Karpas-422 (cell line): ENCODE measurements at places on chromosomes 12 and 14.

DNA sequence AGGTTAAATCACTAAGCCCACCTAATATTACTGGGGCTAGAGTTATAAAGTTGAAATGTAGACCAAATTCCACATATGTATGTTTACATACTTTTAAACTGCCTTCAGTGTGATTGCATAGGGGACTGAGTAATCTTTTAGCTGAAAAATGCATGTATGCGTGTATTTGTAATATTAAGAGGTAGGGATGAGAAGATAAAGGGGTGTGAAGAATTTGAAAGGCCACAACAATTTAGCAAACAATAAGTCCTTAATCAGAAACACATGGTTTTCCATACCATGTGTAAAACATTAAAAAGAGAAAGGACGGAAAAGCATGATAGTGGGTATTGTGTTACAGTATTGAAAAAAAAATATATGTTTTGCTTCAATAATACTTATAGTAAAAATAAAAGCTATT, 919.9 kb upstream of the FLRT2 start:
- no peak for DNase-seq

GRCh38 chr12:724194-724855, 28.1 kb upstream of the WNK1 start:
- DNase-seq = peak; percentile 69

DNA sequence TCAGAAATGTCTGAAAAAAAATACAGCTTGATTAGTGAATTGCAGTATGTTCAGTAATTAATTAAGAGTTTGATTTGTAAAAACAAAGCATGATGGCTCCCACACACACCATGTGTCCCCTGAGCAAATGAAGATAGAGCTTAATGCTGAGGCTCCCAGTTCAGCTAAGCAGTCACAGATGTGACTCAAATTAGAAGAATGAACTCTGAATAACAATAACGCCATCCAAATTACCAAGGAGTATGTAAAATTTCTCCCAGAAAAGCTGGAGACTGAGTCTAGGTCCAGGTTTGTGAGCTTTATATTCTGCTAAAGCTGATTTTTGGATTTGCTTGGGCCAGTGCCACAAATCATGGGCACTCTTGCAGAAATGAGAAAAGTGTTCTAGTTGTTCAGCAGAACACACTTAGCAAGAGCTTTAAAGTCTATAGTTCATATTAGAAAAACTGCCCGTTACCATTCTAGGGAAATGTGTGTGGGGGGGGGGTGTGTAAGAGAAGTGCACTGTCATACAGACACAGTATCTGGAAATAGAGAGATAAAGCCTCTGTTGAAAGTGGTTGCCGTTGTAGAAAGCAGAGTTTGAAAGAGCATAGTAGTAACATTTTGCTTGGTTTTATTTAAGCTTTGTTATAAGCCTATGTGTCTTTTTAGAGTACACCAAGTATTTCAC, 253.1 kb downstream of the BCAT1 start:
- DNase-seq = no peak

GRCh38 chr14:99768381-99768780, 24.8 kb upstream of the EML1 start:
- DNase-seq = no peak

DNA sequence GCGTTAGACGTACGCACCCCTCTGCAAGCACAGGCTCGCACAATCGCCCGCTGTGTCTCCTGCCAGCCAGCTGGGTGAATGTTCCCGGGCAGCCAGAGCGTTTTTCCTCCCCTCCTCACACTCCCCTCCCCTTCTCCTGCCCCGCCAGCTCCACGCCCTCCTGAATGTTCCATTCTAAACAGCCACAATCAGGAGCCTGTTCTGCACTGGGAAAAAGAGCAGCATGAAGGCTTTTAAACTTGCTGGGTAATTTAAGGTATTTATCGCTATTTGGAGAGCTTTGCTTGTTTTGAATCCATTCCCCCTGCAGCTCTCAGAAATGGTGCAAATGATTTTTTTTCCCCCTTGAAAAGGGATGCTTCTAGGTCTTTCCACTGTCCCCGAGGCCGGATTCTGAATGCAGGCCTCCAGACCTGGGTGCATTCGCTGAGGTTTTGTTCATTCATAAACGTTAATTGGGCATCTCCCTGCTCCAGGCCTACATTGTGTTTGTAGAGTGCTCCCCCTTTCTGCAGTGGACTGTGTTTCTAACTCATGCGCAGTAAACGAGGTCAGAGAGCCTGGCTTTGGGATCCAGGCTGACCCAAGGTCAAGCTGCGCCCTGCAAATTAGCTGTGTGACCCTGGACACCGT, 212.5 kb downstream of the CHST11 start:
- DNase-seq = no peak

DNA sequence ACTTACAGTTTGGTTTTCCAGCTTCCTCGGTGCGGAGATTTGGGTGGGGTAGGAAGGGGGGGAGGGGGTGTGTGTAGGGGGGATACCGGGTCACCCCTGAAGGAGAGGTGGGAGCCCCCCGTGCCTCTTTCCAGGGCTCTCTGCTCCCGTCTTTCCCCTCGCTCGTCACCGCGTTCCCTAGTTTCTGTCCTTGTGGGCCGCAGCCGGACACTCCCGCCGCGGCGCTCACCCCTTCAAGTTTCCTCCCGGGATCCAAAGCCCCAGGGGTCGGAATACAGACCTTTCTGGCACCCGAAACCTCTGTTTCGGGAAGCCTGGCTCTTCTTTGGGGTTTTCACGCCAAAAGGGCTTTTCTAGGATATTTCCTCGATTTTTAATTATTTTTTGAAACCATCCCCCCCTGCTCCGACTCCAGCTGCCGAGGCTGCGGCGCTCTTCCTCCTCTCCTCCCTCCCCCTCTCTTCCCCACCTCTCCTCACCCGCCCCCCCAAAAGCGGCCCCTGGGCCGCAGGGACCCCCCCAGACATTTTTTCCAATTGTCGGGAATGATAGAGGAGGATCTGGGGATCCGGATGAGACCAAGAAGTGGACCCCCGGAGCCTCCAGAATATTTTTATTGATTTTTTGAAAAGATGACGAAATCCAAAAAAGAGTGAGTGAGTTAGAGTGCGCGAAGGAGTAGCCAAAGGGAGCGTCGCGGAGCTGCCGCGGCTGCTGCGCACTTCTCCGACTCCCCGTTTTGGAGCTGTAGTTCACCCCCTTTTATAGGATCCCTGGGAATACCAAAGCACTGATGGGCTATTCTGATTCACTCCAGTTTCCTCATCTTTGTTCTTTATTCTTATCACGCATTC, 1.7 kb downstream of the CCND2 start:
- DNase-seq = no peak

- no peak for DNase-seq
Observed at GRCh38 chr14:104223101-104224041, 85.0 kb downstream of the KIF26A start.
